ENCODE measurements at places on chromosomes 7 and 10. TPM values are rescaled to one million over a fixed set of nuclear protein-coding genes. Genes with fewer than 3 reads are reported as not detected.
A peak's percentile ranks its signal among the peaks of the same experiment; 100 is the strongest.

The SAMD8 gene
- total RNA-seq, result 38.1 TPM

The ELOVL3 gene
- 0.09 TPM for total RNA-seq

The NEUROD6 gene
- not detected for total RNA-seq

The XRCC2 gene
- 1.1 TPM for total RNA-seq

The HSPB1 gene
- 91.8 TPM for total RNA-seq

The FGF8 gene
- not detected for total RNA-seq

The C10orf67 gene
- total RNA-seq, result not detected

The ADRA2A gene
- total RNA-seq, result 0.82 TPM

The LSM8 gene
- total RNA-seq, result 69.5 TPM

The NKX2-3 gene
- total RNA-seq, result not detected

The TAF5 gene
- total RNA-seq, result 3.8 TPM

The AKR1D1 gene
- not detected for total RNA-seq

The RNF148 gene
- total RNA-seq, result 0.63 TPM

The SPDYE3 gene
- not detected for total RNA-seq

The TACR2 gene
- not detected for total RNA-seq

The AKR1B15 gene
- not detected for total RNA-seq

The SPDYE5 gene
- total RNA-seq, result not detected

GRCh38 chr7:100763556-100764140, 30.3 kb downstream of the ZAN start:
- no peak for DNase-seq

DNA sequence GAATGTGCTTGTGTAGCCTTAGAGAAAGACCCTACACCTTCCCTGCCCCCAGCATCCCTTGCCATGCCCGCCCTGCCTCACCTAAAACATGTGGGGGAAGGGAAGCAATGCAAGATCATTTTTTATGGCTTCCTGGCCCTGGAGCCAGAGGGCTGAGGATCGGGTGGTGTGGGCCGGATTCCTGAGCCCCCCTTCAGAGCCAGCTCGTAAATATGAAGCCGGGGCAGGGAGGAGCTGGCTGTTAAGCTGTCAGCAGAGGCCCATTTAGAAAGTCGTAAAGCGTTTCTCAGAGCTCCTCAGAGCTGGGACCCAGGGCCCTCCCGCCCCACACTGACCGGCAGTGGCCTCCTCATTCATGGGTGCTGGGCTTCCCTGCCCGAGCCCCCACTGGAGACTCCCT, 23.9 kb downstream of the UNC5B start:
- no peak for DNase-seq

DNA sequence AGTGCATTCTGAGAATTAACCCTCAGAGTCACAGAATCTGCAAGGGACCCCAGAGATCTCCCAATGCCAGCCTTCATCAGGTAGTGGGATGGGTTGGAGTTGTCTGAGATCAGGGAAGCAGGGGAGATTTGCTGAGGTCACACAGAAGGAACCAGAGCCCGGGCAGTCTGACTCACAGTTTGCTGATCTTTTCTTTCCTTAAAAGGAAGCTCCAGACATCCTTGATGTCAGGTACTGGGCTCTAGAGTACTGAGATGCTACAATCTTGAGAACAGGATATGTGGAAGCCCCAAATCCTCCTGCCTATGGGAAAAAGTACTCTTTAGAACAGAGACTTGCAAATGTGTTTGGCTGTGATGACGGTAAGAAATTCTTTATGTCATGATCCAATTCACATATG, 706 bp downstream of the TBATA start:
- DNase-seq, result no peak

- DNase-seq, result peak; percentile 2
These were observed 85.8 kb downstream of the HIF1AN start for GRCh38 chr10:100621360-100622205.

GRCh38 chr7:109611656-109612055, 1042.0 kb downstream of the DNAJB9 start:
- no peak for DNase-seq

GRCh38 chr7:30980194-30980593, 16.4 kb downstream of the GHRHR start:
- no peak for DNase-seq

DNA sequence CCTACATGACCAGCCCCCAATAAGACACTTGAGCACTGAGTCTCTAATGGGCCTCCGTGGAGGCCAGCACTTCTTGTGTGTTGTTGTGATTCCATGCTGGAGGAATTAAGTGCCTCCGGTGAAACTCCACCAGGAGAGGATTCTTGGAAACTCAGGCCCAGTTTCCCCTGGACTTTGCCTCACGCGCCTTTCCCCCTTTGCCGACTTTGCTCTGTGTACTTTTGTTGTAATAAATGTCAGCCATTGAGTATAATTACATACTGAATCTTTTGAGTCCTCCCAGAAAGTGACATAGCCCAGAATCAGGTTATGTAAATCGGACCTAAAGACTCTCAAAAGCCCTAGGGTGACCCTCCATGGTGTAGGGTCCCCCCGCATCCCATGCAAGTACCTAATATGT, 82.4 kb downstream of the DLG5 start:
- DNase-seq, result no peak

- peak; percentile 27 for DNase-seq
These were observed 256.4 kb downstream of the CAMK1D start for GRCh38 chr10:12605580-12606405.

GRCh38 chr10:132202070-132202970, 15.6 kb downstream of the DPYSL4 start:
- DNase-seq, result no peak

DNA sequence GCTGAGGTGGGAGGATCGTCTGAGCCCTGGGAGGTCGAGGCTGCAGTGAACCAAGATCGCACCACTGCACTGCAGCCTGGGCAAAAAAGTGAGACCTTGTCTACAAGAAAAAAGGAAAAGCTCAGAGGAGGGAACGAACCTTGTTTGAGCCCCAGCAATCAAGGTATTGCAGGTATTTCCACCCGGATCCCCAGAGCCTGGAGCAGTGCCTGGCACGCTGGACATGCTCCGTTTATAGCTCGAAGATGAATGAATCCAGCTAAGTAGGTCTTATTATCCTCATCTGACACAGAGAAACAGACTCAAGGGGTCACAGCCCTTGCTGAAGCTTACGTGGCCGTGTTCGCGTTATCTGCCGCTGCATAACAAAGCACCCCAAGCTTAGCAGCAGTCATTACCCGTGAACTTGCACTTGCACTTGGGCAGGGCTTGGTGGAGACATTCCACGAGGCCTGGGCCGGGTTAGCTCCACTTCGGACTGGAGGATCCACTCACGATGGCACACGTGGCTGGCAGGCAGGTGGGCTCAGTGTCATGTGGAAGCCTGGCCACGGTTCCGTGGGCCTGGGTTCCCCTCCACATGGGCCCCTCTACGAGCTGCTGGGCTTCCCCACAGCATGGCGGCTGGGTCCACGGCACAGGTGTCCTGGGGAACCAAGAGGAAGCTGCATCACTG, 3.2 kb upstream of the COX19 start:
- no peak for DNase-seq

- no peak for DNase-seq
These were observed 263.2 kb downstream of the DGKB start for GRCh38 chr7:14639329-14639728.

GRCh38 chr7:131889572-131890150, 333.2 kb upstream of the PODXL start:
- no peak for DNase-seq

GRCh38 chr10:131817866-131818509, 82.8 kb upstream of the PPP2R2D start:
- no peak for DNase-seq

- DNase-seq, result no peak
These were observed 9.3 kb downstream of the KCNH2 start for GRCh38 chr7:150968734-150969372.

DNA sequence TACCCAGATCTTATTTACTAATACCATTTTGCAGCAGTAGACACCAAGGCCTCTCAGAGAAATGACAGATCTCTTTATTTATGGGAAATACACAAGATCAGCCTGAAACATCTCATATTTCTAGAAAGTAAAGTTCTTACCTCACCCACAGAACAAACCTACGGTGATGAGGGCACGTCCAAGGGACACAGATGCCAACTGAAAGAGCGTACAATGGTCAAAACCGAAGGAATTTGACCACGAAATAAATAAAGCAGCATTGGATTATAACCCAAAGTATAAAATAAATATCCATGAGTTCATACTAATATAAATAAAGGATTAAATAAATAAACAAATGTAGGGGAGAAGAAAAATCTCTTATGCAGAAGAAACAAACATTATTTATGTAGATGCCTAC, 747.0 kb downstream of the TNS3 start:
- no peak for DNase-seq

- no peak for DNase-seq
These were observed 20.1 kb downstream of the IFIT3 start for GRCh38 chr10:89347701-89348457.

GRCh38 chr10:90741926-90742565, 115.8 kb downstream of the HTR7 start:
- DNase-seq, result peak; percentile 46

DNA sequence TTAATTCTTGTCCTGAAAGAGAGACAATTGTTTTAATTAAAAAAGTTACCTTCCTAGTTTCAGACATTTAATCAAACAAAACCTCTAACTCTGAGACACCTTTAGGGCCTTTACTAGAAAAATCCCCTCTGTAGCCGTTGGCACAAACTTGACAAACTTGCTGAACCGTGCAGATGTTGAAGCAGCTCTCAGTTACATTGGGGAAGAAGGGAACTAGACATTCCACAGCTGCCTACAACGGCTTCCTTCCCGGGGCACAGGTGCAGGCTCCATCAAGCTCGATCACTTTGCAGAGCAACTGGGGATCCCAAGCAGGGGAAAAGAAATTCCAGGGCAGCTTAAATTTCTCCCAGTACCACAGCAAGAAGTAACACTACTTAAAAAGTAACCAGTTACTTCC, 141.3 kb downstream of the SKAP2 start:
- DNase-seq, result no peak

DNA sequence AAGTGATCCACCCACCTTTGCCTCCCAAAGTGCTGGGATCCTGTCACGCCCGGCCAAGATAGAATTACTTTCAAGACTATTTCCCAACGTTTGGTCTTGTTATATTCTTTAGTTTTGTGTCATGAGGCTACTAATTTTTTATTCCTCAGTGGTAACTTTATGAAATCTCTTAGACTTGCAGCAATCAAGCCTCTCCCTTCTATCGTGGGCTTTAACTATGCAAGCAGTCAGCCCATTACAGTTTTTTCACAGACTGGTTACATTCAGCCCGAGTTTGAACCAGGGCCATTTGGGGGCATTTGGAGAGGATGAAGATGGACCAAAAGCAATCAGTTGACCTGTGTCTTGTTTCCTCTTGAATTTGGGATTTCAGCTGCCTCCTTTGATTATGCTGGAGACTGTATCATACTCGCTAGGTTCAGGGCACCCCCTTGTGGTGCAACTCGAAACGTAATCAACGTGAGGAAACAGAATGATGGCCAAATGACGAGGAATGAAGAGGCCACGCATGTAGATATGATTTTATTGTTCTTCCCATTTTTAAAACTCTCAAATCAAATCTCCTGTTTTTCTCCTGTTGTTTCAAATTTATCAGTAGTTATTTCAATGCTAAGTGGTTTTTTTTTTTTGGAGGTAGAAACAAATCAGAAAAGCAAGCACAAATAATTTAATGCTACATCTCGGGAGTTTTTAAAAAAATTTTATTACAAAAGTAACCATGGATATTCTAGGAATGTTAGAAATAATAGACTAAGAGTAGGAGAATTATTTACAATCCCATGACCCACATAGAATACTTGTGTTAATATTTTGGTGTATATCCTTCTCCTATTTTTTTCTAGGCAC, 151.6 kb downstream of the KIAA1217 start:
- peak; percentile 83 for DNase-seq

DNA sequence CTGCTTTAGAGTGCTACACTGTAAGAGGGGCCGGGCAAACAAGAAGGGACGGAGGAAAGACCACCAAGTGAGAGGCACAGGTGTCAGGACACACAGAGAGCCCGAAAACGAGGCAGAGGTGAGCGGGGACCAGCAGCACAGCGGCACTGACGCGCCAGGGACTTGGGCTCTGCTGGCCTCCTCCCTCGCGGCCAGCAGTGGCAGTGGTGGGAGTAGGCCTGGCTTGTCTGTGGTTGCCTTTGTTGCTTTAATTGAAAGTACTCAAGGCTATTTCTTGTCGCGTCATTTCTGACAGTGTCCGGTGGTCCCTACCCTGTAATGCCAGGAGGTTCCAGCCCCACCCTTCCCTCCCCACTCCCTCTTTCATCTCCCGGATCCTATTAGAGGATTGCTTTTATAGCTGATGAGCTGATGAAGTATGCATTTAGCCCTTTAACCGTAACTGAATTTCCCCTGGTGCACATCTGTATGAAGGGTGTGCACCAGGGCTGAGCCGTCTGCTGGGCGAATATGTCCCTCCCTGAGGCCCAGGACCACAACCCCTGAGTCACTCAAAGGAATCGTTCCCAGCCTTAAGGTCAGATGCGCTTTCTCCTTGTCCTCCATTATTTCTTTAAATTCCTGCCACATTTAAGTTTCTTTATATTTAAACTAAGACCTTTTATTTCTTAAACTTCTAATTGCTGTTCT, 39.5 kb upstream of the FAM20C start:
- no peak for DNase-seq

- DNase-seq, result no peak
These were observed 75.9 kb downstream of the CREB5 start for GRCh38 chr7:28488061-28488791.

- DNase-seq, result no peak
These were observed 6.3 kb upstream of the AKR1E2 start for GRCh38 chr10:4819707-4820106.

GRCh38 chr7:36407636-36408550, 18.2 kb downstream of the ANLN start:
- no peak for DNase-seq

- no peak for DNase-seq
These were observed 17.4 kb downstream of the PDGFA start for GRCh38 chr7:502296-502695.

GRCh38 chr7:51349820-51350545, 33.4 kb upstream of the COBL start:
- DNase-seq, result no peak

- DNase-seq, result no peak
These were observed 259.9 kb downstream of the ZEB1 start for GRCh38 chr10:31578951-31579350.

- no peak for DNase-seq
These were observed 21.9 kb downstream of the THSD7A start for GRCh38 chr7:11810043-11810625.

DNA sequence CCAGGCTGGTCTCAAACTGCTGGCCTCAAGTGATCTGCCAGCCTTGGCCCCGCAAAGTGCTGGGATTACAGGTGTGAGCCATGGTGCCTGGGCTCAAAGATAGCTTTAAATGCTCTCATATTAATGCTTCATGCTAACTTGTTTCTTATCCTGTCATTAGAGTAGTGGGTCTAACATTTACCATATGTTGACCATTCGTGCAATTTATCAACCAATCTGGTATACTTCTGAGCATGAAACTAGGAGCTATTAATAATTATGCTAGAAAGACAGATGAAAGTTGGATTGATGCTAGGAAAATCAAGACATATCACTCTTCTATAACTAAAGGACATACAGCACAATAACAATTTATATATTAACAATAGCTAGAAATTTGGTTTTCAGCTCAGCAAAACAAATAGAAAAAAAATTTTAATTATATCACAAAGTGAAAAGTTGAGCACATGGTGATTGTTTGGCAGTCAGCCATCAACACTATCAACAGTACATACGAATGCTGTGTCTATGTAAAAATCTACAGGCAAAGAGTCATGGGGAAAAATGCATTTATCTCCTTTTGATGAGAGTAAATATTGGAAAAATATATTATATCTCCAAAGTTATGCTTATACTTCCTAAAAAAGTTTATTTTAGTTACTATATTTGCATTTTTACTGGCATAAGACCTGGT, 112.1 kb upstream of the ABCB5 start:
- no peak for DNase-seq

GRCh38 chr7:116356333-116356965, 143.1 kb upstream of the CAV2 start:
- no peak for DNase-seq

- peak; percentile 29 for DNase-seq
These were observed 204.6 kb downstream of the IMMP2L start for GRCh38 chr7:111357691-111358090.
